Bronchial epithelial cell (primary cell): ENCODE measurements at places on chromosomes 16 and 17. TPM values are rescaled to one million over a fixed set of nuclear protein-coding genes. Genes with fewer than 3 reads are reported as not detected.

The CDC42EP4 gene
- total RNA-seq, result 16.8 and 29.3 TPM in 2 replicates

The MYH1 gene
- total RNA-seq, result not detected in 2 replicates

The TAT gene
- total RNA-seq, result not detected in 2 replicates

The SLC12A3 gene
- total RNA-seq, result not detected in 2 replicates

The PSMD3 gene
- 79.8 and 83.1 TPM in 2 replicates for total RNA-seq

The ODAD4 gene
- 0.13 and 0.26 TPM in 2 replicates for total RNA-seq

The MT1G gene
- 0.64 TPM in 1 of 2 replicates, not detected in the other for total RNA-seq

The BCL6B gene
- not detected in 2 replicates for total RNA-seq

The SDR42E2 gene
- total RNA-seq, result not detected in 2 replicates

The CPHXL2 gene
- total RNA-seq, result not detected in 2 replicates

The TXNDC11 gene
- total RNA-seq, result 29.4 and 35.8 TPM in 2 replicates

The EFCAB5 gene
- total RNA-seq, result 0.26 TPM in 1 of 2 replicates, not detected in the other

The GPR139 gene
- not detected in 2 replicates for total RNA-seq

The IRX5 gene
- 6.1 and 6.3 TPM in 2 replicates for total RNA-seq

The SCGB1C2 gene
- total RNA-seq, result not detected in 2 replicates

The PLA2G10 gene
- not detected in 2 replicates for total RNA-seq

The MYH11 gene
- total RNA-seq, result under 0.01 TPM in 1 of 2 replicates, not detected in the other

The MT1E gene
- total RNA-seq, result 60.8 and 90.5 TPM in 2 replicates

The XYLT1 gene
- total RNA-seq, result under 0.01 and 1.2 TPM in 2 replicates

The CCL17 gene
- not detected in 2 replicates for total RNA-seq

The LPCAT2 gene
- total RNA-seq, result 11.8 TPM in 2 replicates

The PMFBP1 gene
- 0.53 and 1.9 TPM in 2 replicates for total RNA-seq

The SHISA9 gene
- total RNA-seq, result under 0.01 TPM in 2 replicates
